Stimulated activated CD8-positive, alpha-beta memory T cell treated with anti-CD3 and anti-CD28 coated beads, Interleukin-2, amount 100 ng/mL, for 1 hour (primary cell): ENCODE measurements at places on chromosomes 16 and 17.

- no peak for DNase-seq
These were observed 46.4 kb upstream of the ENPP7 start for GRCh38 chr17:79684132-79684985.

GRCh38 chr16:85334718-85335583 is 222.7 kb upstream of the CIBAR2 start:
- no peak for DNase-seq

DNA sequence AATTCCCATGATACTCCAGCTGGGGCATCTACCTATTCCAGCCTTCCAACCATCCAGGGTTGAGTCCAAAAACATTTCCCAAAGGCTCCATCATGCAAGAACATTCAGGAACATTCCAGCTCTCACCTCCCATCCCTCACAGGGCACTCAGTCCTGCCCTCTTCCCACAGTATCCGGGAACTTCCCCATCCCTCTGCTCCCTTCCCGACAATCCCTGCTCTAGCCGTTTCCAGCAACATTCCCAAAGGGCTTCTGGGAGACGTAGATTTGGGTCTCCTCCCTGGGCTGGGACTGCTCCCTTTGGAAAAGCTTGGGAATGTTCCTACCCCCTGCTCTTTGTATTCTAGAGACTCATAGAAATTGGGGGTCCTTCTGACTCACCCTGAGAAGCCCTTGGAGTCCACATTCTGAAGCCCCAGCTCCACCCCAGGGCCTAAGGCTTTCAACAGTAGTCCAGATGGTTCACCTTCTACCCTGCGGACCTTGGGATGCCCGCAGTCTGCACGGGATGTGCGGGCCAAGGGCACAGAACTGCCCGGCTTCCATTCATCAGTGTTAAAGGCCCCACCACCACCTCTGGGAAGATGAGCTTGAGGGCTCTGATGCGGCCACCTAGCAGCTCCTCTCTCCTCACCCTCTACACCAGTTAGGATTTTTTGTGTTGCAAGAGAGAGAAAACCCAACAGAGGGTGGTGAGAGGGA is 25.4 kb downstream of the NGFR start:
- no peak for DNase-seq

- no peak for DNase-seq
These were observed 72.2 kb upstream of the MPHOSPH6 start for GRCh38 chr16:82242201-82242600.

GRCh38 chr16:16113076-16113475 is 110.2 kb downstream of the ABCC6 start:
- DNase-seq = no peak

- no peak for DNase-seq
These were observed 170.3 kb upstream of the RPH3AL start for GRCh38 chr17:522919-523318.

- DNase-seq = no peak
These were observed 3.8 kb downstream of the SLC46A1 start for GRCh38 chr17:28402224-28402630.
